Cardiac fibroblast (primary cell): ENCODE measurements at places on chromosomes 4 and X.

DNA sequence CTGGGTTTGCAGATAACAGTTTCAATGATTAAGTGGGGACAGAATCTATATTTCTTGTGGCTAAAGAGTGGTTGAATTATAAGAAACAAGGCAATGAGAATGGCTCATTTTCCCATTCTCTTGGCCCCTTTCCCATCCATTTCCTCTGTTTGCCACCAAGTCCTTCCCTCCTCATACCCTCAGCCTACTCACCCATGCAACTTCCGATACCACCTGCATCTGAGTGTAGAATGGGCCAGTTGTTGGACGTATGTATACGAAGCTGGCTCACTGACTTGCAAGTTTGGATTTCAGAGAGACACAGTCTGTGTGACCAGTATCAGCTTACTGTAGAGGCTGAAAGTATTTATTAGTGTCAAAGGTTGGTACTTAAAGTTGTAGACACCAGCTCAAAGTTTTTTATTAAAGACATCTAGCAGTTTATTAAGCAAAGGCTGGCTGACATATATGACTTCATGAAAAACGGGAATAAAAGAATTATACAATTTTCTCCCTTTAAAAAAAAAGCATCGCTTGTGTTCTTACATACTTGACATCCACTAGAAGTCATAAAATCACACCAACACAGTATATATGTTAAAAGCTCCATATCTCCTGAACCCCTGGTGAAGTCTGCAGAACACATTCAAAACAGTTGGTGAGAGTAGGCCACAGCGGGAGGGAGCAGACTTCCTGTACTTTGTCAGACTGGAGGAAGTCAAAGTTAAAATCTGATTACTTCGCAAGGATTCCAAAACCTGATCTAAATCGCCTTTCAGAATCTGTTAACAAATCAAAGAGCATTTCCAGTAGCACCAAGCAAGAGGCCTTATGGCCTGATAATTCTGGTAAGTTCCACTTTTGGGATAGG is 22.4 kb upstream of the STIM2 start:
- no peak for DNase-seq

DNA sequence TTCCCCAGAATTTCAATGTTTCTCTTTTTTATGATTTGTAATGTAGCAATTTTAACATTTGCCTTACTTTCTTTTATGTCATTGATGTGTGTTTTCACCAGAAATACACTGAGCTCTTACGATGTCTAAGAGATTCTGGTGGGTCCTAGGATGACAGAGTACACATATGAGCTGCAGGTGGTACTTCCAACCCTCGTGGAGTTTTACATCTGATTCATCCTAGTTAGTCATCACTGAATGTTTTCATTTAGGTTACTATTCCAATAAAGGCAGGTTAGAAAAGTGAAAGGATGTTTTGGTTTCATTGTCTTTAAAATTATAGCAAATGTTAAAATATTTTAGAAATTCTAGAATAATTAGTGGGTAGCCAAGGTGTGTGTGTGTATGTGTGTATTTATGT is 605.9 kb downstream of the ADGRL3 start:
- DNase-seq: no peak

DNA sequence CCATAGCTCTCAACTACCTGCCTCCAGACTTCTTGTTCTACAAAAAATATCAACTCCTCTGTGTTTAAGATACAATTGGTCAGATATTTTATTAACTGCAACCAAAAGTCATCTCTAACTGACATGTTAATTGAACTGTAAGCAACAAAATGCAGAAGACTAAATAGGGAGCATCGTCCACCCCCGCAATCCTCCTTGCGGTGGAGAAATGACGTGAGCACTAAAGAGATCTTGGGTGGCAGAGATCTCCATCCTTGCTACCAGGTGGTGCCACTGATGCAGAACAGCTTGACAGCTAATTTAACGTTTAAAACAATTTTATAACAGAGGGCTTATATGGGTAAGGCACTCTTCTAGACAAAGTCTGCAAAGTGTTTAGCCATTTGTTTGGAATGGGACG is 164.4 kb upstream of the FTHL17 start:
- no peak for DNase-seq

GRCh38 chr4:54793856-54794422 is 136.2 kb downstream of the KIT start:
- DNase-seq: no peak

GRCh38 chr4:62471021-62471420 is 1270.9 kb downstream of the ADGRL3 start:
- no peak for DNase-seq

- peak; percentile 72 for DNase-seq
Measured at GRCh38 chr4:175412161-175412560, 399.9 kb downstream of the GPM6A start.

DNA sequence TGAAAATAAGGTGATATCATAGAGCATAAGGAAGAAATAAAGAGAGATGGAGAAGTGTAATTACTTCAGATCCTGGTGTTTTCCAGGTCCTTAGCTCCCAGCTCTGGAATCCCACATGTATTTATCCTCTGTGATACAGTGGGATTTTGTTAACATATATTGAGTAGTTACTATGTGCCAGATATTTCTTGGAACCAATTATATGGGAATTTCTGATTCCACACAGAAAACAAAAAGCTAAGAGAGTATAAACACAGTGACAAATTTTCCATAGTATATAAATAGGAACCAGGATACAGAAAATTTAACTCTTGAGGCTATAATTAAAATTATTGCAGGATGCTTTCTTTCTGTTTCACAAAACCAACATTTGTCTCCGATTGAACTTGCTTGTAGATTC is 1067.5 kb downstream of the PCDH7 start:
- no peak for DNase-seq

DNA sequence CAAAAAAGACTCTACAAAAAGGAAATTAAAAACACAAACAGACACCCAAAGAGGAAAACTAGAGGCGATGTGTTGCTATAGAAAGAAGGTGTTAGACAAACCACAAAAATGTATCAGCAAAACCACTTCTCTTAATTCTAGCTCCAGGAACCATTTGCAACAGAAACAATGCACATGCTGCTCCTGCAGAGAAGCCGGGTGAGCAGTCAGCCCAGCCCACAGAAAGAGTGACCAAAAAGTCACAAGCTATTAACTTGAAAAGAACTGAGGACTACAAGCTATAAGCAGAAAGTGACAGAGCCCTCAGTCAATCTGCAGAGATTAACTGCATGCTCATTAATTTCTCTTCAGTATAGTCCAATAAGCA is 96.2 kb upstream of the KLHL13 start:
- no peak for DNase-seq

DNA sequence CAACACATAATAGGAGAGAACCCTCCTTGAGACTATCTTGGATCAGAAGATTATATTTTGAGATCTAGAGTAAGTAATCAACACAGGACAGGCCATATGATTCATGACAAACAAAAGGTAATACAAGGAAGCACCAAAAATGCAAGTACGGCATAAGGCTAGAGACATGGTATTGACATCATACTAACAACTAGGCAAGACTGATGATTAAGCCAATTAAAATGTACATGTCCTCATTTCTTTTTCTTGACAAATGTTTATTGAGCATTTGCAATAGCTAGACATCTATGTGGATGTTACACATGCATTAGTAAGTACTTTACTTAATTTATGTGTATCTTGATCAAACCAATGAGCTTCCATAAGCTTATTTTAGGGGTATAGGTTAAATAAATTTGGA is 695.7 kb upstream of the GALNTL6 start:
- no peak for DNase-seq

GRCh38 chr4:55446578-55446922 is 50.8 kb downstream of the TMEM165 start:
- peak; percentile 34 for DNase-seq

DNA sequence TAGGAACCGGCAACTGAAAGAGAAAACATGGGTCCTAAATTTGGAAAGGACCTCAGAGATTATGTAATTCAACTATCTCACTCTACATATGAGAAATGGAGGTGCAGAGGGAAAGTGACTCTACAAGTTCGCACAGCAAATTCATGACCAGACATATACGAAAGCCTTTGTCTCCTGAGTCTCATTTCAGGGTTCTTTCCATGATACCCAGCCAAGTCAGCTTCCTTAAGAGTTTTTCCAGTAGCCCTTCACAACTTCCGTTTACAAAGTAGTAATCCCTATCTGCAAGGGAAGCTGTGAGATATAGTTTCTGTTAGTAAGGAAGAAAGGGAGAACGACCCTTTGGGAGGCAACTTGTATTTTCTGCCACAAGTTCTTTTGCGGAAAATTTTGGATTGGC is 110.6 kb downstream of the TEX13A start:
- DNase-seq: no peak

GRCh38 chr4:77922158-77923094 is 59.8 kb downstream of the MRPL1 start:
- peak; percentile 45 for DNase-seq

- peak; percentile 65 for DNase-seq
Measured at GRCh38 chr4:132642016-132642817, 506.9 kb upstream of the PCDH10 start.
